ENCODE measurements at places on chromosomes 4 and X. TPM values are rescaled to one million over a fixed set of nuclear protein-coding genes. Genes with fewer than 3 reads are reported as not detected.

Gene CXorf58
- 0.18 TPM for total RNA-seq

Gene SOD3
- total RNA-seq, result not detected

Gene LINC00632
- 2.0 TPM for total RNA-seq

Gene PDZD4
- total RNA-seq, result 3.6 TPM

Gene PPP1R3F
- total RNA-seq, result 2.8 TPM

Gene ZMAT1
- not detected for total RNA-seq

Gene GATA1
- total RNA-seq, result not detected

Gene YIPF7
- not detected for total RNA-seq

Gene ZBTB49
- 2.6 TPM for total RNA-seq

Gene CT45A5
- total RNA-seq, result not detected

Gene VMA21
- total RNA-seq, result 27.1 TPM

Gene MAGED2
- 83.8 TPM for total RNA-seq

Gene SERPINA7
- total RNA-seq, result not detected
